ENCODE measurements at places on chromosomes 5 and 9. TPM values are rescaled to one million over a fixed set of nuclear protein-coding genes. Genes with fewer than 3 reads are reported as not detected.

Gene PLPP6
- polyA plus RNA-seq: 3.0 TPM

GRCh38 chr5:151592855-151593408 is 1.8 kb upstream of the FAT2 start:
- DNase-seq: no peak

DNA sequence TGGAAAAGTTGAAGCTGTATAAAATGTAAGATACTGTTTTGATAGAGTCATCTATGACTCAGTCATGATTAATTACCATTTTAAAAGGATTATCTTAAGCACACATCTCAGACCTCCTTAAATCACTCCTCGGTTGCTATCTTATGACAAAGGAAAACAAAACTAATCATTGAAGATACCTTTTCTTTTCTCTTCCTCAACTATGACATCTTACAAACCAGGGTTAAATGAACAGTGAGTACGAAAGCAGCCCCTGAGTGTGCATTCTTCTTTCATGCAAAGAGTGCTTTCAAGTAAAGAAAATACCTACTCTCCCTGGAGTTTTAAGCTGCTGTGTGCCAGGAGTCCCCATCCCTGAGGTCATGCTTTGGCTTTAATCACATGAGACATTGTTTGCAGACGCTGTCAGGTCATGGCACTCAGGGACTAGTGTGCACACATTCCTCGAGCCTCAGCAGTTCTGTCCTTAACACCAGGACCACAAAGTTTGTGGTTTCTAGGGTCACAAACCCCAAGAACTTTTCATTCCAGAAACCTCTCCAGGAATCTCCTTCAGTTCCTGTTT is 86.7 kb upstream of the ICE1 start:
- no peak for DNase-seq

Gene MEGF10
- 0.29 TPM for polyA plus RNA-seq

- no peak for DNase-seq
Measured at GRCh38 chr5:39190311-39191102, 28.9 kb downstream of the FYB1 start.

GRCh38 chr5:57414191-57414590 is 68.4 kb downstream of the ACTBL2 start:
- no peak for DNase-seq

Gene CARTPT
- 4.4 TPM for polyA plus RNA-seq

- no peak for DNase-seq
Measured at GRCh38 chr5:111447099-111447498, 65.2 kb downstream of the STARD4 start.

DNA sequence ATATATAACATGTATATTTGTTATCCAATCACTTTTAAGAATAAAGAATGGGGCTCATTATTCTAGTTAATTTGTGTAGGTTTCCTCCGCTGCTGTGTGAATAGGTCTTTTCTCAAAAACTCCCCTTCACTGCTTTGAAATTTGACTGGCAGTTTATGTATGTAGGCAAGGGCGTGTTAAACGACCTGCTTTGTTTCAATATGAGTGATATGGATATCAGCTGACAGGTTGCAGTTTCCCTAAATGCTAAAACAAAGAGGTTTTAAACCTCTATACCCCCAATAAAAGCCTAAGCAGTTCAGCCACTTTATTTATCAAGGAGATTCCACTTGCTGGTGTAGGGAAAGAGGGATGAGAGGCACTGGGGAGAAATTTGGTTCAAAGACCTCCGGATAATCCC is 159.6 kb downstream of the TMEM167A start:
- no peak for DNase-seq

Measured in sigmoid colon (tissue), 7 donors.